Stimulated activated CD4-positive, alpha-beta T cell treated with anti-CD3 and anti-CD28 coated beads, Interleukin-4, amount 100 ng/mL, for 24 hours (primary cell): ENCODE measurements at places on chromosomes 3 and 15.

DNA sequence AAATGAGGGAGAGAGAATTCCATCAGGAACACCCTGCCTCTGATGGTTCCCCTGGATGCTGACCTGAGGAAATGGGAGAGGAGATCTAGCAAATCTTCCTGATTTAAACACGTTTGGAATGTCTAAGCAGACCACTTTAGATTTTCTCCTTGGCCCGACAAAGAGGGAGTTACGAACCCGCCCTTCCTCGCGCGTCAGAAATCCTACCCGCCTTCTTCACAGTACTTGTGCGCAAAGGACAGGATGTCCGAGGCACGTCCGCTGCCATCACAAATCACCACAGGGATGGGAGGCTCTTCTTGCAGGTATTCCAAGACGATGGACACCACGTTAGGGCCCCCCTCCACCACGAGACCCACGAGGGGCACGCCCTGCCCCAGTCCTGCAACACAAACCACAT lies 38.6 kb downstream of the TRPM1 start:
- DNase-seq, result no peak

GRCh38 chr3:23741036-23741706 lies 64.6 kb upstream of the UBE2E1 start:
- no peak for DNase-seq

DNA sequence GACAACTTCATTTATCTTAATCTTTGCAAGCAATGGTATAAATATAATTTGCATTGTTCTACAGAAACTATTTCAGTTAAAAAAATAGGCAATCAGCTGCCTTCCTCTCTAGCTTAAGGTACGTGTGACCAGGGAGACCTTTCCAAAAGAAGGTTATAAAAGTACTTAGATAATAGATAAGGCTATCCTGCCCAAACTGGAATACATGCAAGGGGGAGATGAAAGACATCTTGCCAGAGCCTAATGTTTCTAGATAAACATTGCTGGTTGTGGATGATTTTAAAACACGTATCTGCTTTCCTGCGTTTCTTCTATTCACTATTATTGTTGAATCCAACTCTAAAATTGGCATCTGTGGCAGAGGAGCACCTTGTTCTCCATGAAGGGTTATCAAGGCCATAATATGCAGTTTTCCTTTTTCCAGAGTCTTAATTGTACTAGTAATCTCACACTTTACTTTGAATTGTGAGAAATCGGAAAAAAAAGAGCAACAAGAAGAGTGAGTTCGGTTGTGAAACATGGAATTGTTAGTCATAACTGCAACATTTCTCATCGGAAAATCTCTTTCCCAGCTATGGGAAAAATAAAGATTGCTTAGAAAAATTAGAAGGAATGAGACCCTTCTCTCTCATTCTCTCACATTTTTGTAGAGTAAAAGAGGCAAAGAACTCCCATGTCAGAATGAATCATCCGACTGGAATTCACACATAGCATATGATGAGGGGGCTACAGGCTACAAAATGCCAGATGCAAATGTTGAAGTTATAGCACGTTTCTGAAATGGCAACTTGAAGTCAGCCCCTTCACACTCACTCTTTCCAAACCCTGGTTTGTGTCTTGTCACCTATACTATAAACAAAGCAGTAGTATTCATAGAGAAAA lies 936.1 kb upstream of the NR2F2 start:
- DNase-seq, result no peak

DNA sequence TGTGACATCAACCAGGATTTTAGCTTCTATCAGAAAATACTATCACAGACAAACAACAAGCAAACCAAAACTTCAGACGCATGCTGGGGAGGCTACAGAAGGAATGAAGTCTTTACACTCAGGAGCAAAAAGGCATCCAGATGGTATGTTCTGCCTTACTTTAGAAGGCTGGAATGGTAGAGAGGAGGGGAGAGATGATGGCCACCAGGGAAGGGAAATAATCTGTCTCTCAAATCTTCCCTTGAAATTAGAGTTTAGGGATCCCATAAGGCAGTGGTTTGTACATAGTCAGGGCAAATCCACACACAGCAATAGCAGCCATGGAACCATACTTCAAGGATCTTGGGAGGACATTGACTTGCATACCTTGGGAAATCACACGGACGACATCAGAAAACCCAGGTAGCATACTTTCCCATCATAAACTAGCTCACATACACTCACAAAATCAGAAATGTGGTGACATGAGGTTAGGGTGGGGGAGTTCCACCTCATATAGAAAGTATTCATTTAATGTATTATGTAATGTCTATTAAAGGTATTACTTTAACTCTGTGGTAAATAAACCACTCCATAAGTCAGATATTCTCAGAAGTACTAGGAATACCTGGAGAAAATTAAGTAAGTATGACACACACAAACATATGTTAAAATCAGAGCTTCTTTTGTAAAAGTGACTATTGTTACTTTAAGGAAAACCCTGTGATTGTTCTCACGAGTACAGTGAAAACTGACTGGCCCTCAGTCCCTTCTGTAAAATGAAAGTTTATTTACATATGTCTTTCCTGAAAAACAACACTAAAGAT lies 9.4 kb downstream of the BTLA start:
- DNase-seq, result no peak

DNA sequence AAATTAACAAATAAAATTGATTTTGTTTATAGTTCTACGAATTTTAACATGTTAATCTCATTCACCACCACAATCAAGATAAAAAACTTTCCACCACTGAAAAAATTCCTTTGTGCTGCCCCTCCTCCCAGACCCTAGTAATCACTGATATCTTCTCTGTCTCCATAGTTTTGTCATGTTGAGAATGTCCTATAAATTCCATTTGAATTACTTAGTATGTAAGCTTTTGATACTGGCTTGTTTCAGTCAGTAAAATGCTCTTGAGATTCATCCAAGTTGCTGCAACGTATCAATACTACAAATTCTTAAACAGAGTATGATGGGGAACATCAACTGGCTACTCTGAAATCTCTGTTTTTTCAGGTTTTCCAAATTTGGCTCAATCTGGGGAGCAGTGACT lies 129.6 kb downstream of the CTNNB1 start:
- no peak for DNase-seq

- DNase-seq, result no peak
Measured at GRCh38 chr3:31728403-31728802, 195.7 kb downstream of the STT3B start.

DNA sequence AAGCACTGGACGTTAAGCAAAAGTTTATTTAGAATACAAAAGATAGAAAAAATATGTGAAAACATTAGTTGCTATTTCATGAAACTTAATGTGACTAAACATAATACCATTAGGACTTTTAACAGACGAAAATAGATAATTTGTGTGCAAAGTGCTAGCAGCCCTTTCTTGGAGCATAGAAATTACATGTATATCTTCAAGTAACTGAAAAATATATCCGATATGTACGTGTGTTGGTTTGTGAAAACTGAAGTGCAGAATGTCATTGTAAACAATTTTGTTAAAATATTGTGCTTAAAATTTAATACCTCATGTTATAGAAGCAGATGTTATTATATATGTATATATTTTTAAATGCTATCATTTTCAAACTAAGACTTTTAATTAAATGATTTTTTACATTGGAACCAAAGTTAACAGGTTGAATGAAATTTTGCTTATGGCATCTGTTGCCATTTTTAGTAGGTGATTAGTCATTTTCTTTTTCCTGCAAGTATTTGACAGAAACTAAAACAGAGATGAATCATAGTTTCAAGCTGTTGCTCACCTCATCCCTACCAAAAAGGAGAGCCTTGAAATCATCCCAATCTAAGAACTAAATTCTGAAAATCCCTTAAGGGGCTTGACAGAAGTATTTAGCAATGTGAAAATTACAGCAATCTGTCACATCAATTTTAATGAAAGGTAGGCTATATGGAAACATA lies 334.8 kb downstream of the NAALADL2 start:
- no peak for DNase-seq

GRCh38 chr15:79209690-79210089 lies 72.8 kb upstream of the ANKRD34C start:
- DNase-seq, result no peak

GRCh38 chr3:18249126-18249525 lies 176.0 kb downstream of the SATB1 start:
- no peak for DNase-seq

DNA sequence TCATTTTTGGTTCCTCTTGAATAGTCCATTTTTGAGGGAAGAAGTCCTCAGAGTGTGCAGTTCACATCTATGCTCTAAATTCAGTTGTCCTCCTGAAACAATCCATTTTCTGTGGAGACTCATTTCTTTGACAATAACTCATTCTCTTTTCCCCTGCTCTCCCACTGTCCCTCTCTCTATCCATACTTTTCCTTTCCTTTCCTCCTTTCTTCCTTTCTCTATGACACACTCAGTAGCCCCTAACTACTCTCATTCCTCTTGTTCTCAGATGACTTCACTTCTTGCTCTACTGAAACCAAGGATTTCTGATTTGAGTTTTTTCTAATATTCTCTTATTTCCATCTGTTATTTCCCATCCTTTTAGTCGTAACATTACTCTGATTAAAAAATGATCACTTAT lies 16.7 kb upstream of the MEIS2 start:
- no peak for DNase-seq

- DNase-seq, result no peak
Measured at GRCh38 chr15:83775738-83776137, 121.8 kb downstream of the ADAMTSL3 start.

- no peak for DNase-seq
Measured at GRCh38 chr15:77783636-77784035, 150.9 kb upstream of the LINGO1 start.

DNA sequence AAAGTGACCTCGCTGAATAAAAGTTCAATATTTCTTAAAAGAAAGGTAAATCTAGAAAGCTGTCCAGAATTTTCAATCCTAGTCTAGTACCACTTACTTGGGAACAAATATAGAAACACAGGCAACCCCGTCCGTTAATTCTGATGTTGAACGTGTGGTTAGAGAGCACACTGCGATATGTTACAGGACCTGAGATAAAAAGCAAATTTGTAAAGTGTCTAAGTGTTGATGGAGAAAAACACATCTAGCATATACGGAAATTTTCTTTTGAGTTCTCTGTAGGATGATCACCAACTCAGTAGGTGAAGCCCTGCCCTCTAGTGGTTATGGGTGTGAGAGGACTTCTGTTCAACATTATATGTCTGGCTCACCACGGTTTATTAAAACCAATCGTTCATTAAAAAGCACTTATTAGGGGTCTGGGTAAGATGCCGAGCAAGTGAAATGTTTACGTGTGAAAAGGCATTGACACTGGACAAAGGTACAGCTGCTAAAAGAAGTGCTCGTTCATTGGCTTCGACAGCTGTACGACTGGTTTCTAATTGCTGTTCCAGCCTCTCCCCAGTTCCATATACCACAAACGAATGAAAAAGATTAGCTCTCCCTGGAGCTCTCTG lies 1.0 kb upstream of the ATP2C1 start:
- peak; percentile 77 for DNase-seq

GRCh38 chr15:50107591-50108408 lies 11.2 kb downstream of the ATP8B4 start:
- no peak for DNase-seq

DNA sequence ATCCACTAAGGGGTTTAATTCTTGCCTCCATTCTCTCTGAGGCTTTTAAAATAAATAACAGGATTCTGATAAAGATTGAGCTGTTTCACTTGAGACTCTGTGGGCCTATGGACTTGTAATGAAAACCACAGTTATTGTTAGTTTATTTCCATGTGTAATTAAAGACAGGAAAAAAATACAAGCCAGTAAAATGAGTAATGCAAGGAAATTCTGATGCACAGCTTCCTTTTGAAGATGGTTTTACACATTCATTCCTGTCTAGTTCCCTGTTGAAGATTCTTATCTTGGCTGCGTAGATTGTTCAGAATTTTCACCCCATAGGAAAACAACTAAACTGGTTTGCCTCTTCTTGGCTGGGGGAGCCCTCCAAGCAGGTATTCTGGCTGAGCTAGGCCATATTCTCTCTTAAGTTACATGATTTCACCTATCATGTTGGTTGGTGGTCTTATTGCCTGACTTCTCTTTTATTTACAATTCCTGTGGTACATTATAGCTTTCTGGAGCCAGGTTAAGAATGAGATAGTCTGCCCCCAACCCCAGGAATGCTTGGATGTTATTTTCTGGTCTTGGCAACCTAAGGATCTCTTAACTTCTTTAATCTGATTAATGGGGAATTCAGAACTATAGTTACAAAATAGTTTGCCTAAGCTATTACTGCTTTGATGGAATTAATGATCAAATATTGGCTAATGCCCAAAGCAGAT lies 67.6 kb downstream of the MITF start:
- no peak for DNase-seq

DNA sequence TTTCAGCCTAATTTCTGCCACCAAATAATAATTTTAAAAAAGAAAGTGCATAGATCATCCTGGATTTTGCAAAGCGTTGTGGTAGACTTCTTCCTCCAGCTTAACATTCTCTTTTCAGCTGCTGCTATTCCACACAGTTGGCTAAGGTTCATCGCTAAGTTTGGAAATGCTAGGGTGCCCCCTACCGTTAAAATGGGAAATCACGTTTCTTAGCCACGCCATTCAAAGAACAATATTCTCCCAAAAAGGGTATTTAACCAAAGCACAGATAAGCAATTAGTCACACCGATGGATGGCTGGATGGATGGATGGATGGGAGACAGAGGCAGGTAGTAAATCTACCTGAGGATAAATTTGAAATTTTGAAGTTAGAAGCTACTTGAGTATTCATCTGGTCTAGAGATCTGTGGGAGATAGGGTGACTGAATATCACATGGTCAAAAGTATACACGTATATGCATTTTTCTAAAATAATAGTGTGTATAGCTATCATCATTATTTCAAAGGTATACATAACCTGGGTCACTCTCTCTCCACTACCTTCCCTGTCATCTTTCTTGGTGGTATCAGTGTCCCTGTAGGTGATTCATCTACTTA lies 67.2 kb downstream of the EFHB start:
- DNase-seq, result peak; percentile 33

GRCh38 chr3:134020135-134020680 lies 9.5 kb downstream of the SLCO2A1 start:
- no peak for DNase-seq

- peak; percentile 68 for DNase-seq
Measured at GRCh38 chr15:88636050-88636449, 2.8 kb upstream of the ISG20 start.

DNA sequence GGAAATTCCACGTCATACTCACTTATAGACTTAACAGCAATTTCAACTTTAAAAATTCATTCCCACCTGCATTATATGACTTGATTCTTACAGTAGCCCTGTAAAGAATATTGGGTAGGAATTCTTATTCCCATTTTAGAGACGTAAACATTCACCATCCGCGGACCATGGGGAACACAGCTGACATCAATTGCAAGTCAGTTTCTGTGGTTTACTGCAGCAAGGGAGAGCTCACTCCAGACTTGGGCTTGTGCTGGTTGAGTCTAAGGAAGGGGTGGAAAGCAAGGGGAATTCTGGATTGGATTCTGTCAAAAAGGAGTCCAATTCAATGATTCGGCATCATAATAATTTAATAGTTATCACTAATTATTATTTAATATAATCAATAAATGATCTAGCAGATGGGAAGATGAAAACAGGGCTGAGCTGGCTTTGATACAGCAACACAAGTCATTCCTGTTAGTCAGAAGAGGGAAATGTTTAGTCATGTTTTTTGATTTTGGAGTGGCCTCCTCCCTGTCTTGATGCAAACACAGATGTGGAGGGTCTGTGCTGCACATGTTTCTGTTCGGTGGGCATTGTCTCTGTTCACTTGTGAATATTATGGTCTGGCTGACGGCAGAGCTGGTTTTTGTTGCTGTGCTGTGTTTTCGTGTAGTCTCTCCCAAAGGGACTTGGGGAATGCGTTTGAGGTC lies 9.7 kb downstream of the LIPC start:
- DNase-seq, result no peak
